T-cell (primary cell): ENCODE measurements at places on chromosomes 16 and 17. TPM values are rescaled to one million over a fixed set of nuclear protein-coding genes. Genes with fewer than 3 reads are reported as not detected.

DNA sequence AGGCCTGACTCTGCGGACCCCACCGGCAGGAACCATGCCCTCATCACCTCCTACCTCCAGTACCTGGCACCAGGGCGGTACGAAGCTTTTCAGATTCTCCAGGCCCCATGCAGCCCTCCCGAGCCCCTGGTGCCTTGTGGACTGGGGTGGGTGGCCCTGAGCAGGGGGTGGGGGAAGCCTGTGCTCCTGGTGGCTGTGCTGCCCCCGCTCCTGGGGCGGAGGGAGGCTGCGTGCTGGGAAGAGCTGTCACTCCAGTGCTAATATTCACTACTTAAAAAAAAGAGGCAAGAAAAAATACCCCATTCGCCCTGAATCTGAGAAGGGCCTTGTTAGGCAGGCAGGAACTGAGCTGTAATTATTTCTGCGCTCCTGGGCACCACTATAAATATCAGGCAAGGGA lies 111.8 kb downstream of the ENGASE start:
- peaks cover 85% of the 10 kb centered on the region for H3K27me3 ChIP-seq
- H3K27ac ChIP-seq: no peak overlapping the region
- H3K36me3 ChIP-seq: no peaks in the 10 kb centered on the region
- peaks cover 2% of the 10 kb centered on the region for H3K4me1 ChIP-seq

DNA sequence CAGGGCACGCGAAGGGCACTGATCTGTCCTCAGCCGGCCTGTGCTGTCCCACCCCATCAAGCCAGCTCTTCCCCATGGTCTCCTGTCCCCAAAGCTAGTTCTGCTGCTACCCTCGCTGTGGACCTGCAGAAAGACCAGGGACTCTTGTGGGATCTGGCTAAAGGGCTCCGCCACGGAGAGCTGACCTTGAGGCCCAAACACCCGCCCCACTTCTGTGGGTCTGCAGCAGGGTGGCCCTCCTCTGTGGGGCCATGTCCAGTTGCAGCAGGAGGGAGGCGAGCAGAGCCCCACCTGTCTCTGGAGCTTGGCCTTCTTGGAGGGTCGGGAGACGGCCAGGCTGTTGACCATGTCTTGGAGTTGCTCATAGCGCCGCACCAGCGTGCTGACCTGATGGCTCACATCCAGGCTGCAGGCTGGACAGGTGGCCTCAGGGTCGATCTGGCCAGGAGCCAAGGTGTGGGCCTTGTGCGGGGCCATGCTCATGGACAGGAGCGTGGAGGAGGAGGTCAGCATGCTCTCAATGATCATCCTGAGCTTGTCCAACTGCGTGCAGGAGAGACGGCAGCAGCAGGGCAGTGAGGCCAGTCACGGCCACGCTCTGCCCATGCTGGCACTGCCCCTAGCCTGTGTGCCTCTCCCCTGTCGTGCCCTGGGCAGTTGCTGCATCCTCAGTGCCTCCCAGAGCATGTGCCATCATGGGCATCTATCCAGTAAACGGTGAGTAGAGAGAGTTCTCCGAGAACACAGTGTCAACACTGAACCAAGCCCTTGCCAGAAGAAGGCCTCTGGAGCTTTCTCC lies 16.6 kb downstream of the UBALD2 start:
- H3K4me1 ChIP-seq: peaks cover 11% of the 10 kb centered on the region
- no peaks in the 10 kb centered on the region for H3K27me3 ChIP-seq
- H3K4me3 ChIP-seq: no peak overlapping the region
- H3K27ac ChIP-seq: no peak overlapping the region
- no peak for DNase-seq
- no peaks in the 10 kb centered on the region for H3K36me3 ChIP-seq

- peaks cover 89% of the 10 kb centered on the region for H3K36me3 ChIP-seq
- H3K27ac ChIP-seq: no peak overlapping the region
- H3K4me1 ChIP-seq: no peaks in the 10 kb centered on the region
- no peaks in the 10 kb centered on the region for H3K27me3 ChIP-seq
- DNase-seq: no peak
- no peak overlapping the region for H3K4me3 ChIP-seq
Observed at GRCh38 chr17:21005367-21005766, 37.4 kb downstream of the USP22 start.

DNA sequence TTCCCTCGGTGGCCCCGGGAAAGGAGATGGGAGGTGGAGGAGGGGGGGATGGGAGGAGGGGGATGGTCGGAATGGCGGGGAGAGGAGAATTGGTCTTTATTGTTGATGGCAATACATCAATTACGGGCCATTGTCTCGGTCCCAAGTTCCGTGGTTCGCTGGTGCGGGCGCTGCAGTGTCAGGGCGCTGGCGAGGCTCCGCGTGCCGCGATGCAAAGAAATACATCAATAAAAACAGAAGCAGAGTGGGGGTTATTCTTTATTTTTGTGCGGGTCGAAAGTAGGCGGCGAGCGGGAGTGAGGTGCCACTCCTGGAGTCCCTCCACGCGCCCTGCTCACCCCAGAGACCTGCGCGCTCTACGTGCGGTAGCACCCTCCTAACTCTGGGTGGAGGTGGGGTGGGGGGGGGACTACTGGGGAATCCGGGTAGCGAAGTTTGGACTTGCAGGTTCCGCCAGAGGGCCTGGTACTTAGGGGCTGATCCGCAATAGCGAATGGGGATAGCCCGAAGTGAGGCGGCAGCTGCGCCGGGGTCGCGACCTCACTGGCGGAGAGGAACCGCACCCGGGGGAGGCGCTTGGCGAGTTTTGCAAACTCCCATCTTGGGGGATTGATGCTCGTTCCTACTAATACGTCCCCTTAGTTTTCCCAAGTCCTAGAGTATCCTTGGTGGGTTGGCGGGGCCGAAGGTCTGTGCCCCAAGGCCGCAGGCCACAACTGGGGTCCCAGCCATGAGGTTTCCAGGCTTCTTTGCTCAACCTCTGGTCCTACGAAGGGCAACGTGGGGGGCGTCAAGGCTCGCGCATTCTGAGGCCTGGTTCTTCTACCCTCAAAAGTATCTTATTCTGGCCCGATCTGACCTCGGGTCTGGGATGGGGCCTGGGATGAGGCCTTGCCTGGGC lies 3.5 kb upstream of the SALL1 start:
- no peaks in the 10 kb centered on the region for H3K36me3 ChIP-seq
- DNase-seq: no peak
- H3K27ac ChIP-seq: no peak overlapping the region
- peaks cover 23% of the 10 kb centered on the region for H3K27me3 ChIP-seq
- no peak overlapping the region for H3K4me3 ChIP-seq

DNA sequence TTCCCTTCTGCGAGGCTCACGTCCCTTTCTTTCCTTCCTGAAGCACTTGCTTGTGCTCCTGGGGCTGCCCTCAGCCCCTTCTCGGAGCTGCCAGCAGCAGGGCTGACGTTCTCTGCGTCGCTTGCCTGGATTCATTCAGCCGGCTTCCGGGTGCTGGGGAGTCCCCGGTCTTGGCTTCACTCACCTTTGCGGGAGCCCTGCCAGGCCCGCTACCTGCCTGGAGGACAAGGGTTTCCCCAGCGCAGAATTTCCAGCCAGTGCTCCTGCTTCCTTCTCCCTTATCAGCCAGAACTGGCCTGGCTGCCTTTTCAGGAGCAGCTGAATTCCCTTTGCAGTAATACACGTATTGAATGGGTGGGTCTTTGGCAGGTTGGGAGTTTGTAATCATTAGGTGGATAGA lies 22.1 kb upstream of the IL17C start:
- peaks cover 63% of the 10 kb centered on the region for H3K36me3 ChIP-seq
- H3K27ac ChIP-seq: no peak overlapping the region
- H3K27me3 ChIP-seq: no peaks in the 10 kb centered on the region

GRCh38 chr17:249236-249993 lies 68.0 kb upstream of the DOC2B start:
- DNase-seq: no peak
- H3K4me3 ChIP-seq: no peak overlapping the region
- H3K4me1 ChIP-seq: no peaks in the 10 kb centered on the region
- peaks cover 4% of the 10 kb centered on the region for H3K27me3 ChIP-seq
- H3K27ac ChIP-seq: no peak overlapping the region

DNA sequence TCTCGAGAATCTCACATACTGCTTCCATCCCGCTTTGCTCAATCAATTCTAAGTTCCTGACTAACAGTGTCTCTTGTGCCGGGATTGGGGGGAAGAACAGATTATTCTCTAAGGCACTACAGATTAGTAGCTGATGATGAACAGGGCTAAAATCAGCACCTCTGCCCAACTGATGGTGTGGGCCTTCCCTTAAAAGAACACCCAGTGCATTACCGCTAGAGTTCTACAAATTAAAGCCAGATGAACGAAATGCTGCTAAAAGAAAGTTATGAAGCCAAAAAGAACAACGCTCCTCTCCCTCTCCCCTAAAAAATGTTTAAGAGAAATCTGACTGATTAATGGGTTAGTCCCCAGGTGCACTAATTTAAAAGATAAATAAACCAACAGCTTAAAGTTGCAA lies 4.4 kb downstream of the CDC27 start:
- H3K36me3 ChIP-seq: peaks cover 14% of the 10 kb centered on the region
- H3K4me3 ChIP-seq: no peak overlapping the region
- DNase-seq: no peak
- no peaks in the 10 kb centered on the region for H3K27me3 ChIP-seq
- no peak overlapping the region for H3K27ac ChIP-seq

DNA sequence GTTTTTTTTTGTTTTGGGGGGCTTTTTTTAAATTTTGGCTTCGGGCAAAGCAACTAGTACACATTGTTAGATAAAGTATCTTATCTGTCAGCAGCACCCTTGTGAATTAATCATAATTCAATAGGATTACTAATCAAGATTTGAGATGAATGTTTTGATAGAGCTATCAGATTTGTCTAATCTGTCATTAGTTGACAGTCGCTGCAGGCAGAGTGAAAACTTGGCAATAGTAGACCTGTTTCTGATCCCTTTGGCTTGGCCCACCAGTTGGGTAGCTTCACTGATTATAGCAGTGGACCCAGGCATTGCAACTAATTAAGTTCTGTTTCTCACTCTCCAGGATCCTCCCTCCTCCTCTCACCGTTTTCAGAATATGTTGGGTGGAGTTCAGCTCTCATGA lies 258.6 kb downstream of the IRX3 start:
- no peaks in the 10 kb centered on the region for H3K36me3 ChIP-seq
- H3K27me3 ChIP-seq: no peaks in the 10 kb centered on the region
- no peak overlapping the region for H3K4me3 ChIP-seq

GRCh38 chr17:82239401-82239925 lies 10.6 kb downstream of the SLC16A3 start:
- no peak for DNase-seq
- peaks cover 28% of the 10 kb centered on the region for H3K4me1 ChIP-seq
- peak overlapping the region; percentile 32 for H3K27ac ChIP-seq
- H3K27me3 ChIP-seq: no peaks in the 10 kb centered on the region

DNA sequence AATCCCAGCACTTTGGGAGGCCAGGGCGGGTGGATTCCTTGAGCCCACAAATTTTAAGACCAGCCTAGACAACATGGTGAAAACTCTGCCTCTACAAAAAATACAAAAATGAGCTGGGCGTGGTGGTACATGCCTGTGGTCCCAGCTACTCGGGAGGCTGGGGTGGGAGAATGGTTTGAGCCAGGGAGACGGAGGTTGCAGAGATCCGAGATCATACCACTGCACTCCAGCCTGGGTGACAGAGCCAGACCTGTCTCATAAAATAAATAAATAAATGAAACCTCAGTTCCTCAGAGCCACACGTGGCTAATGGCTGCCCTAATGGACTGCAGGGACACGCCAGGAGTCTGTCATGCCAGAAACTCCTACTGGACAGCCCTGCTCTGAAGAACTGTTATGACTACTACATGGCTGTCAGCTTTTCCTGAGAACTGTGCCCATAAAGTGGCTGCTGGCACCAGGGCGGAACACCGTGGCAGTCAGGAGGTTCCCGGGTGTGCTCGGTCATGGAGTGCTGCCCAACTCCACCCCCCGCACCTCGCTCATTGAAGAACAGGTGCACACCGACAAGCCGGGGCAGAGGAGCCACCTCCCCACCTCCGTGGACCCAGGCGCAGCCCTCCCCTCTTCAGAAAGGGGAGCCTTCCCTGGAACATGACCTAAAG lies 4.3 kb downstream of the TMEM11 start:
- peaks cover 25% of the 10 kb centered on the region for H3K36me3 ChIP-seq
- no peak for DNase-seq
- H3K4me1 ChIP-seq: peaks cover 17% of the 10 kb centered on the region
- no peak overlapping the region for H3K27ac ChIP-seq

- no peak overlapping the region for H3K27ac ChIP-seq
- H3K36me3 ChIP-seq: no peaks in the 10 kb centered on the region
- no peaks in the 10 kb centered on the region for H3K27me3 ChIP-seq
- no peak overlapping the region for H3K4me3 ChIP-seq
- H3K4me1 ChIP-seq: peaks cover 14% of the 10 kb centered on the region
Observed at GRCh38 chr17:73546770-73547536, 97.3 kb downstream of the SDK2 start.

DNA sequence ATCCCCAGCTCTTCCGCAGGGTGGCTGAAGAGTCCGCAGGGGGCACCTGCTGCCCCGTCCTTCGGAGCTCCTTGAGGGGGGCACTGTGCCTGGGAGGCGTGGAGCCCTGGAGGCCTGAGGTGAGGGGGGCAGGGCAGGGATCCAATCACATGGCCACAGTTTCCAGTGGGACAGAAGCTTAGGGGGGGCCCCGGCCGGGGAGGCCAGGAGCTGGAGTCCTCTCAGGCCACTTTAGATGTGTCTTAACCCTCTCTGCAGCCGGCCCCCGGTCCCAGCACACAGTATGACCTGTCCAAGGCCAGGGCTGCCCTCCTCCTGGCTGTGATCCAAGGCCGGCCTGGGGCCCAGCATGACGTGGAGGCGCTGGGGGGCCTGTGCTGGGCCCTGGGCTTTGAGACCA lies 10.8 kb downstream of the ZNF213 start:
- no peak overlapping the region for H3K27ac ChIP-seq
- H3K4me3 ChIP-seq: no peak overlapping the region
- H3K27me3 ChIP-seq: peaks cover 10% of the 10 kb centered on the region
- peaks cover 19% of the 10 kb centered on the region for H3K36me3 ChIP-seq
- DNase-seq: no peak
- peaks cover under 1% of the 10 kb centered on the region for H3K4me1 ChIP-seq

GRCh38 chr16:117379-118365 lies 20.8 kb downstream of the NPRL3 start:
- no peak overlapping the region for H3K27ac ChIP-seq
- DNase-seq: peak; percentile 54
- peaks cover 12% of the 10 kb centered on the region for H3K4me1 ChIP-seq
- peaks cover 17% of the 10 kb centered on the region for H3K36me3 ChIP-seq
- H3K27me3 ChIP-seq: no peaks in the 10 kb centered on the region

DNA sequence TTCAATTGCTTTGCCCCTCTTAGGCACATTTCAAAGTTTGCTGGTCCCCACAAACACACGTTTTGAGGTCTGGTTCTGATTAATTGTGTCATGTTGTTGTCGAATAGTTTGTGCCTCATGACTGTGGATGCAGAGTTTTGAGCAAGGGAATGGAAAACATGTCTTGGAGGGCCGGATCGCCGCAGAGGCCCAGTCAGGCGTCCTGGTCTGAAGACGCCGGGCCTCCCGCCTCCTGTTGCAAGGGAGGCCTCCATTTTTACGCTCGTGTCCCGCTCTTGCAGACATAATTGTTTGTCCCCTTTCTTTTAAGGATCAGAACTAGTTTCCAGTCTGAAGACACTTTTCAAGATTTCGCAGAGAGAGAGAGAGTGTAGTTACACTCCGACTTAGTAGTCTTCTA lies 3.2 kb downstream of the NTN1 start:
- DNase-seq: no peak
- H3K4me3 ChIP-seq: no peak overlapping the region
- peaks cover 5% of the 10 kb centered on the region for H3K4me1 ChIP-seq
- peaks cover 13% of the 10 kb centered on the region for H3K27me3 ChIP-seq
- H3K27ac ChIP-seq: no peak overlapping the region

Gene SRCIN1
- total RNA-seq: 0.35 TPM

Gene ANKFN1
- not detected for total RNA-seq

Gene CCDC78
- 3.1 TPM for total RNA-seq

Gene NPIPB4
- total RNA-seq: 173 TPM
